ENCODE measurements at places on chromosomes 2 and 18.

- DNase-seq: no peak
Measured at GRCh38 chr18:12312976-12313375, 4.9 kb downstream of the TUBB6 start.

DNA sequence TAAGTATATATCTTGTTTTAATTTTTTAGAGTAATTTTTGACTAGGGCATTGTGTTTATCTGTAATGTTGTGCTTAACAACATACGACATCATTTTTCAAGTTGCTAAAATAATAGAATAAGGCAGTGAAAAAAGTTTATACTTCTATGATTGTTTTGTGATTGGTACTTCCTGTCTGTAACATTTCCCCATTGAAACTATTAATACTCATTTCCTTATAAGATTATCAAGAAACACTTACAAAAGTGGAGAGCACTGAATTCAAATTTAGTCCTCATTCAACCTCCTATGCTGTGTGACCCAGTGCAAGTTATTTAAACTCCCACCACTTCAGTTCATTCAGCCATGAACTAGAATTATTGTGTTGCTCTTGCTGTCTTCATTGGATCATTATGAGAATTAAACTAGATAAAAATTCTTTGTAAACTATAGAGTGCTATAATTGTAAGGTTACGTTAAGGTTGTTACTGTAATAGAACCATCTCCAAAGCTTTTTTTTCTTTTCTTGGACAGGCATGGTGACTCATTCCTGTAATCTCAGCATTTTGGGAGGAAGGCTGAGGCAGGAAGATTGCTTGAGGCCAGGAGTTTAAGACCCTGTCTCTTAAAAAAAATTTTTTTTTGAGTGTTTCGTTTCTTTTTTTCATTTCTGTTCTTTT, 2.8 kb downstream of the ETAA1 start:
- no peak for DNase-seq

DNA sequence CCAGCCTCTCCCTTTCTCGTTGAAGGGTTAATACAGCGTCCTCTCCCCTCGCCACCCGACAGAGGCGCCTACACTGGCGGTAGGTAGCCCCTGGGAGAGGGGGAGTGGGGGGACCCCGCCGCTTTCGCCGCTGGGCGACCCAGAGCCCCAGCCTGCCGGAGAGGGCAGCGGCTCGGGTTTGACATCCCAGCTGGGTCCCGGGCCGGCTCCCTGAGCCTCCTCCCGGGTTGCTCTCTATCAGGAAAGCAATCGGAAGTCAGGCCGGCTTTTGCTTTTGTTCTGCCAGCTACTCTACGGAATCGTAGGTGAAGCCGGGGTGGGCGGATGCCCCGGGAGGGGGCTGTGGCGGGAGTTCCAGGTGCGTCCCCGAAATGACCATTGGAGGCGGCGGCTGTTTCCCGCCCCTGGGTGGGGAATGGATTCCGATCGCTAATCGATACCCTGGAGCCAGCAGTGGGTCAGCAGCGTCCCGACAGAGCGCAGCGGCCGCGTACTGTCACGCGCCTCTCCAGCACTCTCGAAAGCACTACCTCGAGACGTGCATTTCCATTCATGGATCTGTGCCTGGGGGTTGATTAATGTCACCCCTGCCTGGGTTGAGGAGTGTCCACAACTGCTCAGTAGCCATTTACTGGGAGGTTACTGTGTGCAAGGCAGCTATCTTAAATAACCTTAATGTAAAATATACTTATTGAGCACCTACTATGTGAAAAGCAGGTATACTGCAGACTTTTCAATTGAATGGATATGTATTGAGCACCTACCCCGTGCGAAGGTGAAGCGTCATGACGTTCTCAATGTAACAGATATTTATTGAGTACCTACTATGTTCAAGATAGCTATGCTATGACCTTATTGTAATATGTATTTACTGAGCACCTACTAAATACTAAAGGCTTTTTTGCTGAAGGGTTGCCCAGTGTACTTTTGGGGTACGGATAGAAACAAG, 1.1 kb downstream of the MAPK4 start:
- no peak for DNase-seq

DNA sequence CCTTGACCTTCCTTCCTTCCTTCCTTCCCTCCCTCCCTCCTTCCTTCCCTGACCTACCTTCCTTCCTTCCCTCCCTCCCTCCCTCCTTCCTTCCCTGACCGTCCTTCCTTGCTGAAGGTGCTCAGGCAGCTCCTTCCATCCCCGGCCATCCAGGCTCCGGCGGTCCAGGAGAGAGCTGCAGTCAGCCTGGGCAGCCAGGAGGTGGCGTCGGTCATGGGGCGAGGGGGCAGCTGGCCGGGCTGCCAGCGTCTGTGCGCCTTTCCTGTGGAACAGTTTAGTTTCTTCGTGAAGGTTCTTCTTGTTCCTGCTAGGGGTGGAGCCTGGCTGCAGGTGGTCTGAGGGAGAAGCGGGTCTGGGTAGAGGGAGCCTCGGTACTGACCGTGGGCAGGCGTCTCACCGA, 15.7 kb downstream of the GPR35 start:
- DNase-seq: no peak

- DNase-seq: no peak
Measured at GRCh38 chr2:8938384-8938783, 65.1 kb downstream of the MBOAT2 start.

GRCh38 chr2:100291152-100291970, 30.9 kb downstream of the LONRF2 start:
- no peak for DNase-seq

- no peak for DNase-seq
Measured at GRCh38 chr18:77737405-77737804, 487.8 kb downstream of the GALR1 start.

GRCh38 chr2:29398384-29399237, 283.4 kb downstream of the CLIP4 start:
- no peak for DNase-seq

- no peak for DNase-seq
Measured at GRCh38 chr2:199382091-199382490, 75.6 kb downstream of the SATB2 start.

- DNase-seq: peak; percentile 51
Measured at GRCh38 chr18:76620321-76621170, 125.5 kb upstream of the ZNF516 start.

- no peak for DNase-seq
Measured at GRCh38 chr18:47492691-47493090, 241.2 kb upstream of the SKOR2 start.

GRCh38 chr2:221178139-221178538, 394.0 kb downstream of the EPHA4 start:
- no peak for DNase-seq

GRCh38 chr2:146437712-146438111, 1407.1 kb upstream of the ACVR2A start:
- DNase-seq: no peak

- no peak for DNase-seq
Measured at GRCh38 chr2:30781961-30782533, 25.2 kb downstream of the CAPN13 start.

GRCh38 chr2:134393075-134393461, 139.2 kb downstream of the MGAT5 start:
- DNase-seq: no peak

DNA sequence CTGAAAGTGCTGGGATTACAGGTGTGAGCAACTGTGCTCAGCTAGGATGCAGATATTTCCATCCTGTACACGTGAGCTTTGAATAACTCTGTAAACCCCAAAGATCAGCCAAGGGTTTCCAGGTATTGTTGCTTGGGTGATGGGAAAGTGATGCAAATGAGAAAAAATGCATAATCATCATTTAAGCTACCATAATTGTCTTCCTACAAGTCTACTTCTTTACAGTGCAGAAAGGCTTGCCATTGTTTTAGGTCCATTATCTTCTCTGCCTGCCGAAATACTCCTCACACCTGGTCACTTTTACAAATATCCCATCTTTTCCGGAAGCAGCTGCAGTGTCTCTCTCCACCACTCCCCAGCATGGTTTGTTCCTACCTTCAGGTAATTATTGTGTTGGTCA, 259.8 kb upstream of the CCDC68 start:
- DNase-seq: no peak

DNA sequence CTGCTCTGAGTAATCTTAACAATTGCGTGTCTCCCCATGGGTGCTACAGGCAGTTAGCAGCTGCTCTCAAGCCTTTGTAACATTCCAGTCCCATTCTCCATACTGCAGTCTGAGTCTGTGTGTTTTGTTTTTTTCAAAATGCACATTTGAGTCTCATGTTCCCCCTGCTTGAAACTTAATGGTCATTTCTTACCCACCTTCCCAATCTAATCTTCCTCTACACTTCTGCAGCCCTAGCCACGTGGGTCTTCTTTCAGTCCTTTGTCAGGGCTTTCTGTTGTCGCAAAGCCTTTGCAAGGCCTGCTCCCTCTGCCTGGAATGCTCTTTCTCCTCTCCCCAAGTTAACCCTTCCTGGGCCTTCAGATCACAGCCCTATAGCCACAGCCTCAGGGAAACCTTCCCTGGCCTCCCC, 24.5 kb downstream of the ELAC1 start:
- no peak for DNase-seq

GRCh38 chr18:23934863-23935262, 79.7 kb upstream of the TTC39C start:
- DNase-seq: no peak

GRCh38 chr2:219627103-219628100, at the start of gene SLC4A3:
TSS of gene SLC4A3 (plus strand) at chr2:219627630. CDS start at chr2:219627993, 363 bp downstream.
- DNase-seq: no peak

DNA sequence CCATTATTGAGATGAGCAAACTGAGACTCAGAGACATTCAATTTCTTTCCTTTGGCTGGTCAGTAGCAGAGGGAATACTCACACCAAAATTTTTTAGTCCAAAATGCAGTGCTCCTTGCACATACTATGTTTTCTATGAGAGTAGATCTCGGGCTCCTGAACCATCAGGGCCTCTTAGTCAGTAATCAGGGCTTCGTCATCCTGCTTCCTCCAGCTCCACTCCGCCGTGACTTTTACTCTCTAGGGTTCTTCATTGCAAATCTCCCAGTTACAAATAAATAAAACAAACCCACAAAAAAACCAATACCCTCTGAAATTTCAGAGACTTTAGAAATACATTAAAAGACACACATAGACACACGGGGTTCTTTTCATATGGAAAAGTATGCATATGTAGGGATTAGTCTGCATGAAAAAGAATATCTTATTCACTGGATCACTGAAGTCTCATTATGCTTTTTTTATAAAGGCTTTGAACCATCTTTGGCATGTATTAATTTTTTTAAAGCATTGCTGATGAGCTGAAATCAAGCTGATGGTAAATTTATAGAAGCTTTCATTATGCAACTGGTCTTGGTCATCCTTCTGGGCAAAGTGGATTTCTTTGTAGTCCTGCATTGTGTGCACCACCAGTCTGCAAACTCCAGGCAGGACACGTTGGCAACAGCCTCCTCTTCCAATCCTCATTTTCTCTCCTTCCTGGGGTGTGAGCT, 235.0 kb downstream of the ICOS start:
- no peak for DNase-seq

DNA sequence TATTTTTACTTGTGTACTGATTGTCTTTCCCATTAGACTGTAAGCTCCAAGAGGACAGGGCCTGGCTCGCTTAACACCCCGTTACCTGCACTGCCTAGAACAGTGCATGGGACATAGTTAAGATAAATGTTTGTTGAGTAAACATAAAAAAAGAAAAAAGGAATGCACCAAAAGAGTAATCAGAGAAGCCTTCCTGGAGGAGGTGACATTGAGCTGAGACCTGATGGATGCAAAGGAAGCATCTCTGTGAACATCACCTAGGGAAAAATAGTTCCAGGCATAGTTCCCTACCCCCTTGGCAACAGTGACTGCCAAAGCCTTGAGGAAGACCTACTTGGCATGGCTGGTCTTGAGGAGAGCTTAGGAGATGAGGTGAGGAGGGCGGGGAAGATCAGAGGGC, 924 bp upstream of the TFCP2L1 start:
- no peak for DNase-seq

DNA sequence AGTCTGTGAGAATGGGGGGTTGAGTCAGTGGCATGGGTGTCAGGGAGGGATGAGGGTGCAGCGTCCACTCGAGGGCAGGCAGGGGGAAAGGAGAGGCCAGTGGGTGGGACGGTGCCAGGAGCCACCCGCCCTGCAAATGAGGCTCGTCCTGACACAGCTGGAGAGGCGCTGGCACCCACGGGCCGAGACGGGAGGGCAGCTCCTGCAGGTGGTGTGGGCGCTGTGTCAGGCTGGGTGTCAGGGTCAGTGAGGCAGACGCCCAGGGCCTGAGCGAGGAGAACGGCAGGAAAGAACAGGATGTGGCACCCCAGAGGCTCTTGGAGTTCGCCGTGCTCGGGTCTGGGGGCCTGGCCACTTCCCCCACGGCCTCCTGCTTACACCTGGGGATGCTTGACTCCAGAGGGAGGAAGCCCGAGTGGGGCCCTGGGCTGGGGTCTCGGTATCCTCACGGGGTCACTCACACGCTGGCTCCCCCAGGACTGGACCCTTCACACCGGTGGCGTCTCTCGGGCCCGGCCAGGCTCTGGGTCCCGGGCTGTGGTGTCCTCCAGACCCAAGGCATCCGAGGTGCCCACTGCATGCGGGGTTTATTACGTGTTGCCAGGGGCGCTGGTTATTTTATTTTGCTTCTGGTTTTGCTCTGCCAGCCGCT, 130.5 kb upstream of the CTDP1 start:
- no peak for DNase-seq

- peak; percentile 54 for DNase-seq
Measured at GRCh38 chr2:233349005-233349998, 5.0 kb upstream of the DGKD start.

GRCh38 chr18:70662588-70662987, 373.7 kb downstream of the SOCS6 start:
- no peak for DNase-seq

GRCh38 chr2:98334439-98335078, 11.7 kb upstream of the CNGA3 start:
- DNase-seq: no peak

DNA sequence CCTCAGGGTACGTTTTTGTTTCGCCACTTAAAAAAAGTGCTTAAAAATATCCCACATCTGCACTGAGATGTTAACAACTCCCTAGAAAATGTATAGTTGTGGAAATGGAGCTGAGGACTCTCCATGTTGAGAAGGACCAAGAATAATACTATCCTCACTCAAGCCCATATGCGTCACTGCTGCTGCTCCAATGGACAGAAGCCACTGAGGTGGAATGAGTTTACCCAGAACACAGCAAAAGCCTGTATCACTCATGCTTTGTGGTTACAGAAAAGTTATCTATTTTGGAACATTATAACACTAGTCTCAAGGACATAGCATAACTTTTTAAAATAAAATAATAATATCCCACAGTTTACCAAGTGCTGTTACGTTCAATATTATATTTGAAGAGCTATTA, 31.9 kb downstream of the DSC3 start:
- DNase-seq: no peak

GRCh38 chr2:47217277-47217676, 62.2 kb upstream of the STPG4 start:
- no peak for DNase-seq

Data from hypothalamus (tissue), 51 donors.